ENCODE measurements at places on chromosomes 6 and 20.

DNA sequence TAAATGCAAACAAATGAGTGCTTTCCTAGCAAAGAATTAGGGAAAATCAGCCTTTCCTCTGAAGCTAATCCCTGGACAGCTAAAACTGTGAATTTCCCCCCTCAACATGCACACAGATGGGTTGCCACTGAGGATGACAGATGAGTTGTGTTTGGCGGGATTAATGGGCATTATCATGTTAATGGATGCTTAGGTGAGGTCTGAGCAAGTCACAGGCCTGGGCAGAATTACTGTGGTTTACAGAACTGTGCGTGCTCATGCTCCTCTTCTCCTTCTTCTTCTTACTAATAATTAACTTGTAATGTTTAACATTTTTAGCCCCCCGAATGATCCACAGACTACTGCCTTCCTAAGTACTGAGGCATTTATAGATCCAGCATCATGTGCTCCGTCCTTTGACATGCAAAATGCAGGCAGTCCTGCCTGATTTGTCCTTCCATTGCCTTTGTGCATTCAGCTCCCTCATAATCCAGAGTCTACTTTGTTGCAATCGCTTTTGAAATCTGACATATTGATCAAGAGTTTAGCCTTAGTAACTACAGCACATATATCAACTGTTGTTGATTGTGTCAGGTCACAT is 753.4 kb upstream of the MMS22L start:
- DNase-seq = no peak

- DNase-seq = no peak
These were observed 265.9 kb upstream of the FERMT1 start for GRCh38 chr20:6388671-6389197.

- DNase-seq = no peak
These were observed 30.8 kb downstream of the SIM1 start for GRCh38 chr6:100433726-100434435.

GRCh38 chr20:8423482-8423881 is 291.4 kb downstream of the PLCB1 start:
- DNase-seq = no peak

- DNase-seq = no peak
These were observed 17.6 kb upstream of the SERPINB1 start for GRCh38 chr6:2859185-2859700.

GRCh38 chr6:43488667-43489276 is 11.4 kb downstream of the TJAP1 start:
- no peak for DNase-seq
